ENCODE measurements at places on chromosomes 5 and 9. TPM values are rescaled to one million over a fixed set of nuclear protein-coding genes. Genes with fewer than 3 reads are reported as not detected.

The PDZD2 gene
- total RNA-seq = 0.10 TPM

The SLC1A1 gene
- total RNA-seq = 1.1 TPM

The CTSV gene
- 11.6 TPM for total RNA-seq

The LAMC3 gene
- total RNA-seq = 2.1 TPM

The OTP gene
- 0.03 TPM for total RNA-seq

The FAM200C gene
- 1.9 TPM for total RNA-seq

The IFNK gene
- not detected for total RNA-seq

The NOL8 gene
- 29.1 TPM for total RNA-seq

The CLINT1 gene
- 81.5 TPM for total RNA-seq

The PCDHGB3 gene
- total RNA-seq = 0.17 TPM

The NR4A3 gene
- total RNA-seq = 2.1 TPM

The ARL14EPL gene
- 0.08 TPM for total RNA-seq

The SOWAHA gene
- total RNA-seq = 0.15 TPM

The KCNMB1 gene
- total RNA-seq = not detected

The FOXD4L5 gene
- total RNA-seq = not detected

The DIRAS2 gene
- 0.01 TPM for total RNA-seq

The LCP2 gene
- not detected for total RNA-seq

The ARSI gene
- total RNA-seq = 47.8 TPM

The FSTL4 gene
- total RNA-seq = 4.0 TPM

The SPAAR gene
- not detected for total RNA-seq

The PCDHB2 gene
- 3.5 TPM for total RNA-seq

The SPACA9 gene
- total RNA-seq = 4.8 TPM

The TRIM36 gene
- total RNA-seq = 1.5 TPM

The IFNA21 gene
- not detected for total RNA-seq

The RNF180 gene
- 0.45 TPM for total RNA-seq

The HRH2 gene
- total RNA-seq = 0.82 TPM

The ADCY2 gene
- not detected for total RNA-seq

The BAAT gene
- 0.55 TPM for total RNA-seq

The PHF24 gene
- total RNA-seq = 0.10 TPM
